ENCODE measurements at places on chromosomes 2 and 18. TPM values are rescaled to one million over a fixed set of nuclear protein-coding genes. Genes with fewer than 3 reads are reported as not detected.

Gene CYS1
- 16.4 TPM for polyA plus RNA-seq

Gene OXER1
- polyA plus RNA-seq = 9.9 TPM

Gene PLEK
- polyA plus RNA-seq = 12.8 TPM

Gene GAREM2
- polyA plus RNA-seq = 9.8 TPM

Gene GALR1
- 0.07 TPM for polyA plus RNA-seq

Data from left lung (tissue), 14 donors.